Heart right ventricle (tissue), 16 donors: ENCODE measurements at places on chromosomes 3 and 15. TPM values are rescaled to one million over a fixed set of nuclear protein-coding genes. Genes with fewer than 3 reads are reported as not detected.

The SH2D7 gene
- total RNA-seq = not detected

The CHRNA3 gene
- 0.08 TPM for total RNA-seq

The GOLGA6L7 gene
- not detected for total RNA-seq

DNA sequence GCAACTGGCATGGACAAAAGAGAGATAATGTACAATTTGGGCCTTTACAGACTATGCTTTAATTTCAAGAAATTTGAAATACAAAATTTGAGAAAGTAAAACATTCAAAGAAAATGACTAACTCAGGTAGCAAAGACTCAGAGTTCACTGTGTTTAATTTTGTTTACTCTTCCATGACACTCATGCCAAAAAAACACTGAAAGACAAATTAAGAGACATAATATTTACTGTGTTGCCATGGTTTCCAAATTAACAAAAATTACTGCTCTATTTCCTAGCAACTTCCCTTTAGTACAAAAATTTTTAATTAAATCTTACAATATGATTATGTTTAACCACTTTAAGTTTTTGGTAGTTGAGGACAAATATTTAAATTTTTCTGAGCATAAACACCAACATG lies 29.6 kb downstream of the LRRFIP2 start:
- DNase-seq = no peak

- DNase-seq = no peak
Observed at GRCh38 chr3:142498397-142499180, 50.8 kb upstream of the XRN1 start.

The PP2D1 gene
- not detected for total RNA-seq

DNA sequence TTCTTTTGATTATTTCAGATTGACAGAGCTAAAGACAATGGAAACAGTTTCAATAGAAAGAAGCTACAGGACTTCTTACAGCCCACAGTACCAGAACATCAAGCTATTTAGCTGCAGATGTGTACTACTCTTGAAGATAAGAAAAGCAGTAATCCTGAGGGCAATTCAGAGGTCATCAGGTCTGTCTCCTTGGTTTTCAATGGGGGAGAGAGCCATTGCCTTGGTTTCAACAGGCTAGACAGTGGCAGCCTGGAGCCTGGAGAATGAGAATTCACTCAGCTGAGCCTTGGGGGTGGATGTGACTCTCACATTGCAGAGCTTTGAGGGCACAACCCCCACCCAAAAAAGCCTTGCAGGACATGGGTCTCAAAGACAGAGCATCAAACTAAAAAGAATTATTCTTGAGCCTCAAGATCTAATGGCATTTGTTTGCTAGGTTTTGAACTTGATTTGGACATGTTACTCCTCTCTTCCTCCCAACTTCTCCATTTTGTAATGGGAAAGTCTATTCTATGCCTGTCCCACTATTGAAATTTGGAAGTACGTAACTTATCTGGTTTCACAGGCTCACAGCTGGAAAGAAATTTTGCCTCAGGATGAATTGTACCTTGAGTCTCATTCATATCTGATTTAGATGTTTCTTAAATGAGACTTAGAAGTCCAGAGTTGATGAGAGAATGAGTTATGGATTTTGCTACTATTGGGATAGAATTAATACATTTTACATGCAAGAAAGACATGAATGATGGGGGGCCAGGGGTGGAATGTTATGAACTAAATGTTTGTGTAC lies 36.9 kb downstream of the PLSCR1 start:
- DNase-seq = no peak

DNA sequence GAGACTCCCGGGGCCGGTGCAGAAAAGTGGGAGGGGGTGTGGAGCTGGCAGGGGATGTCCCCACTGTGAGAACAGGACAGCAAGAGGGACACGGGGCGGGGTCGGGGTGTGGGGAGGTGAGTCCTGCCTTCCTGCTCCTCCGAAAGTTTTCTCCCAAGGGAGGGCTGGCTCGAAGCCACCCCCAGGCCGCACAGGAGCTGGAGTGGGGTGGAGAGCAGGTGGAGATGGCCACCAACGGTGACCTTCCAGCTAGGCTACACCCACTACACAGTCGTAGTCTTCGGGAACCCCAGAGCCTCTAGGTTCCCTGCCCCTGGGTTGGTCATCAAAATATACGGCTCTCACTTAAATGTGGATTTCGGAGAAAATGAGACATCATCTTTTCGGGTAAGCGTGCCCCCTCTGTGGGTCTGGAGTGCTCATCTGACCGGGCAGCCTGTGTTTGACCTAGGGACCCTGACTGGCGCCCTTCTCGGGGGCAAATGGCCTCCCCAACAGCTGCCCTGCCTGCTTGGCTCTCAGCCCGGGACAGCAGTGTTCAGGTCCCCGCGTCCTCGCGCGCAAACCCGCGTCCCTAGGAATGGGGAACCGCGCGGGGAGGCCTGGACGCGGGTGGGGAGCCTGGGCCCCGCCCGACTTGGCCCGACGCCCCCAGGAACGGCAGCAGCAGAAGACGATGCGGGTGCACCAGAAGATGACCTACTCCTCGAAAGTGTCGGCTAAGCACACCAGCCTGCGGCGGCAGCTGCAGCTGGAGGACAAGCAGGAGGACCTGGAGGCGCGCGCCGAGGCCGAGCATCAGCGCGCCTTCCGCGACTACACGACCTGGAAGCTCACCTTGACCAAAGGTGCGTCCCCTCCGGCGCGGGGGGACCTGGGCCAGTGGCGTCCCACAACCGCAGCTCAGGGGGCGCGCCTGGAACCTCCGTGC lies 21.2 kb downstream of the CFAP100 start:
- DNase-seq = no peak

The SLC12A1 gene
- total RNA-seq = not detected

- DNase-seq = no peak
Observed at GRCh38 chr3:69164296-69164695, 41.9 kb upstream of the LMOD3 start.

GRCh38 chr3:47004369-47005211 lies 25.1 kb downstream of the NBEAL2 start:
- peak; percentile 8 for DNase-seq

The CAND2 gene
- total RNA-seq = 72.0 TPM

The CYP1A2 gene
- total RNA-seq = not detected

GRCh38 chr3:157672061-157672460 lies 168.8 kb upstream of the VEPH1 start:
- DNase-seq = no peak

DNA sequence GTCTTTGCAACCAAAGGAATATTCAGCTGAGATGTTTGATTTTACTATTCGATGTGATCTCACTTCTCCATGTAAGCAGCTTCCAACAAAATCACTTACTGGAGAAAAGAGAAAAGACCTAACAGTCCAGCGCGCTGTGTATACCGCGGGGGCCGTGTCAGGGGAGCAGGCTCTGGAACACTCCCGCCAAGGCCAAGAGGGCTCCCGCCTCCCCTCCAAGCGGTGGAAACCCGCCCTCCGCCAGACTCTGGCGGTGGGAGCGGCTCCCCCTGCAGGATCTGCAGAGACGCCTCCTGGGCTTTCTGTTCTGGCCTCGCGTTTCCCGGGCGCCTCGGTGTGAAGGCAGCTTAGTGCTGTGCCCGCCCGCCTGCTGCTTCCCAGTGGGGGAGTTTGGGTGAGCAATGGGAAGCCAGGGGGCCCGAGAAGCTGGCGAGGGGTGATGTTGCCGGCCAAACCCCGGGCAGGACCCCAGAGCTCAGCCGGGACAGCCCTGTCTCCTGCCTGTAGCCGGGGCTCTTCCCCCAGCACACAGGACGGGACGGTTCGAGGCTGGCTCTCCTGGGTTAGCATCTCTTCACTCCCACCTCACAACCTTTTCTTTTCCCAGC lies 36.3 kb downstream of the CHST14 start:
- DNase-seq = peak; percentile 80

DNA sequence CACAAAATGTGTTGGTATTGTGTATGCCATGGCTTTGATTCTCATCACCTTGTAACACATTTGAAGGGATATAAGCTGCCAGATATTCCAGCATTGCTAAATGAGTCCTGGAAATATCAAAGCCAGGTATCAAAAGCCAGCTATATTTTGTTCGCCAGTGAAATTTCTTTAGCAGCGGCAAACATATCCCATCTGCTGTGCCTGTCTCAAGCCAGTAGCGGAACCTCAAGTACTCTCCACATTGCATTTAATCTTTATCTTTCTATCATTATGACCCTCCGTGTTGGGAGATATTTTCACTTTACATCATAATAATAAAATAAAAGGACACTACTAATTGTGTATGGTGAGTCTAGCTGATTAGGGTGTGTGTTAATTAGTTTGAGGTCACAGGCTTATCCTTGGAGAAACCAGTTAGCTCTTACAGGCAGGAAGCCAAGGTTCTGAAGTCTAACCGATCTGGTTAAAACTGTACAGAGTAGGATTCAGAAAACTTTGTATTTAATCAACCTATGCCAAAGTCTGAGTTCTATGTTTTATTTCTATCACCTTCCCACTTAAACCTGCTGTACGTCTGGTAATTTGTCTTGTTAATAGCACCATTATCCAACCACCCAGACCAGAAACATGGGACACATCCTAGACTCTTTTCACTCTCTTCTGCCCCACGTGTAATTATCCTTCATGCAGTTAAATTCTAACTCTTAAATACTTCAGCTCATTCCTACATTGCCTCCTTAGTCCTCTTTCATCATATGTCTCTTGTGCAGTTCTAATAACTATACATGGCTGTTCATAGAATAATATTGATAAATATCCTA lies 14.5 kb downstream of the TIPARP start:
- DNase-seq = no peak

DNA sequence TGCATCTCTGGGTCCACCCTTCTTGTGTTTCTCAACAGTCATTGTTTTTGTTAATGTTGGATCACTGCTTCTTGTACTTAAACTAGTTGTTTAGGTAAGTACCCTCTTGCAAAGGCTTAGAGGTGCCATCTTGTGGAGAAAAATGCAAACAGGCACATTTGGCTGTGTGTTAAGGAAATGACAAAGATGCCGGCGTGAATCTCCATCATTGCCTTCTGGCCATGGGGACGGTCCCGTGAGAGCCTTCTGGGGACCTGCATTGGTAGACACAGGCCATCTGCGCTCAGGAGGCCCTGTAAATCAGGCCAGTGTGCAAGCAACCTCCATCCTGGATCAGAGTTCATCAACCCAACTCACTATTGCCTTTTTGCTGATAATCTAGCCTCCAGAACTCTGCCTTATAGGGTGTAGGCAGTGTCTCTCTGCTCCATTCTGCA lies 158.6 kb upstream of the NR2E3 start:
- no peak for DNase-seq

DNA sequence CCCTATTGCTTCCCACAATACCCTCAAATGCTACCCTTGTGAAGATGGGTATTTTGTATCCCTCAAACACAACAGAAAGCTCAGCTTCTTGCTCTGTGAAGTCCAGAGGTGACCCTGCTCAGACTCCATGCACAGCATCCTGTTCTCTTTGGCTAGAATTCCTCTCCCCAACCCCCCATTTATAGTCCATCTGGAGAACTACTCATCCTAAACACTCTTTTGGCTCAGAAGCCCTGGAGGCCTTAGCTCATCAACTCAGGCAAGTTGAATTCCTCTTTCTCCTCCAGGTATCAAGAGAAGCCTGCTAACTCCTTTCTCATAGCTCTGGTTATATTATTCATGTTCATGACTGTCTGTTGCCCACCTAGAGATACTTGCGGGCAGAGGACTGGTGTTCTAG lies 18.3 kb upstream of the GASK1A start:
- no peak for DNase-seq

GRCh38 chr3:98823791-98824190 lies 60.7 kb downstream of the ST3GAL6 start:
- DNase-seq = no peak
